ENCODE measurements at places on chromosomes 11 and 22.
A peak's percentile ranks its signal among the peaks of the same experiment; 100 is the strongest.

DNA sequence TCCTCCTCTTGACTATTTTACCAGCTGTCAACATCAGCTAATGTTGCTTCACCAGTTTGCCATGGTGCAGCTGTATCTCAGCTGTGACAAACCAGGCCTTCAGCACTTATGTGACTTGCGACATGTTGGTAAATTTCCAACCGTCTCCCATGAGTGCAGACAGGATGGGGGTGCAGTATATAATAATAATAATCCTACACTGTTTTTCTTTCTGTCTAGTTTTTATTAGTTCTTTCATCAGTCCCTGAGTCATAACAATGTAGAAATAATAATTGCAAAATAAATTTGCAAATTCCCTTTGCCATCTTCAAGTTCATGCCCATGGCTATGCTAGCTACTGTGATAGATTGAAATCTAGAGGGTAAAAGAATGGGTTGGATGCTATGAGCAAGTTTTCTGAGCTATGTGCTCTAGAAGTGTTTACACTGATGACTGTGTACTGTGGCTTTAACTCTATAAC lies 4.9 kb downstream of the MMP13 start:
- DNase-seq, result no peak

GRCh38 chr22:21762712-21763581 lies 27.4 kb upstream of the YPEL1 start:
- DNase-seq, result peak; percentile 41

DNA sequence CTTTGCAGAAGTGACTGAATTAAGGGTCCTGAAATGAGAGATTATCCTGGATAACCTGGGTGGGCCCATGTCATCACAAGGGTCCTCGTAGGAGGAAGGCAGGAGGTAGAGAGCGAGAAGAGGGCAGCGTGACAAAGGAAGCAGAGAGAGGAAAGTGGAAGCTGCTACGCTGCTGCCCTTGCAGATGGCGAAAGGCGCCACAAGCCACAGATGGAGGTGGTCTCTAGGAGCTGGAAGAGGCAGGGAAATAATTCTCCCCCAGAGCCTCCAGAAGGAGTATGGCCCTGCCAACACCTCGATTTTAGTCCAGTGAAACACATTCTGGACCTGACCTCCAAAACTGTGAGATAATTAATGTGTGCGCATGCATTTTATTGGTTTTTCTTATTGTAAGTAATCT lies 13.4 kb downstream of the TMEM184B start:
- DNase-seq, result no peak

- no peak for DNase-seq
Observed at GRCh38 chr22:47835726-47836125, 1073.3 kb downstream of the TBC1D22A start.

DNA sequence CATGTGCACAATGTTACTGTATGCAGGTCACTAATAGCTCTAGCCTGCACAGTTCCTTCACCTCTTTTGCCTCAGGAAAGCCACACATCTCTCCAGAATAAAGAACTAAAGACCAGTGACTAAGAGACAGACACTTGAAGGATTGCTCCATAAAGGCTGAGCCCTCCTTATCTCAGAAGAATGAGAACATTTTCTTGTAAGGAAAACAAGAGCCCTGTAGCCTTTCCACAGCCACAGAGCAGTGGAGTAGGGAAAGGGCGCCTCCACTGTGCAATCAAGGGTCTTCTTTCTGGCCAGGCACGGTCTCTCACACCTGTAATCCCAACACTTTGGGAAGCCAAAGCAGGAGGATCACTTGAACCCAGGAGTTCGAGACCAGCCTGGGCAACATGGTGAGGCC lies 202.6 kb upstream of the TMEM45B start:
- DNase-seq, result no peak

DNA sequence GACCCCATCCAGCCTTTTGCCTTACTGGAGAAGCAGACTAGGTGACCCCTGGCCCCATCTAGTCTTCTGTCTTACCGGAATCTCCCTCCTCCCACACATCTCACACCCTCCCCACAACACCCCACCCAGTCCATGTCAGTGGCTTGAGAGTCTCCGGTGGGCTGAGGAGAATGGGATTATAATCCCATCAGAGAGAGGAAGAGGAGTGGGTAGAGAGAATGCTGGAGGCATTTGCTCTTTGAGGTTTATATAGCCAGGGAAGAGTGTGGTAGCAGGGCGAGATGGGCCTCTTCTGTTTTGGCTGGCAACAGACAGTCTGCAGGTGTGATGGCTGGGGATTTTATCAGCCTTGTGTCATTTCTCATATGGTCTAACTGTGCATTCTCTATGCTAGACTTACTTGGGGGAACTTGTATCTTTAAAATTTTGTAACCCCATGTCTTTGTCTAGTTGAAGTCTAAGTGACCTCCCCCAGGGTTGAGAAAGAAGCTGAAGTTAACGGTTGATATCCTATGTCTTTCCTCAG lies 50.3 kb downstream of the GRAMD1B start:
- no peak for DNase-seq

DNA sequence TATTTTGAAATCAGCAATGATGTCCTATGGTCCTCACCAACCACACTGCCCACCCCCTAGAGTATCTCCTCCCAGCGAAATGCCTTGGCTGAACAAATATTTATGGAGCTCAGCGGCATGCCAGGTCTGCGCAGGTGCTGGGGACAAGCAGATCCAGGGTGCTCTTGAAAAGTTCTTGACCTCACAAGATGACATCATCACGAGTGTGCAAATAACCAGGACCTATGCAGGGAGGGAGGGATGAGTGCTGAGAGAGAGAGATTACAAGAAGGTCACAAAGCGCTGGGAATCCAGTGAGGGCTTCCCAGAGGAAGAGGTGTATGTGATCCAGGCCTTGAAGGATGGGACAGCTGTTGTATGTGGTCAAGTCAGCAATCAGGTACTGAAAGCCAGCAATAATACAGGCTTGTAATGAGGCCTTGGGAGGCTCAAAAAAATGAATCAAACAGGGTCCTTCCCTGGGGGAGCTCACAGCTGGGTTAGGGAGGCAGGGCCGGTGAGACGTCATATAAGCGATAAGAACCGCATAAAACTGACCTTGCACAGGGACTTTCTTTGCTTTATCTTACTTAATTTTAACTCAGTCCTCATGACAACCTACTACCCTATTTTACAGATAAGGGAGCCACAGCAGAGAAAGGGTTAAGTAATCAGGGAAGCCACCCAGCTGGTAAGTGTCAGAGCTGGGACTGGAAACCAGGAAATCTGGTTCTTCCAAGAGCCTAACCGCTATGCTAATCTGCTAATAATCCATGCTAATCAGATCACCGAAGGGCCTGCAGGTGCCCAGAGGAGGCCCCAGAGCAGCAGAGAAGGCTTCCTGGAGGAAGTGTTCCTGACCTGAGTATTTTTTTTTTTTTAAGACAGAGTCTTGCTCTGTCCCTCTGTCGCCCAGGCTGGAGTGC lies 8.2 kb downstream of the ARRB1 start:
- DNase-seq, result no peak

- DNase-seq, result no peak
Observed at GRCh38 chr11:59173964-59174663, 2.2 kb downstream of the DTX4 start.

GRCh38 chr11:131378931-131379330 lies 8.5 kb downstream of the NTM start:
- DNase-seq, result no peak

DNA sequence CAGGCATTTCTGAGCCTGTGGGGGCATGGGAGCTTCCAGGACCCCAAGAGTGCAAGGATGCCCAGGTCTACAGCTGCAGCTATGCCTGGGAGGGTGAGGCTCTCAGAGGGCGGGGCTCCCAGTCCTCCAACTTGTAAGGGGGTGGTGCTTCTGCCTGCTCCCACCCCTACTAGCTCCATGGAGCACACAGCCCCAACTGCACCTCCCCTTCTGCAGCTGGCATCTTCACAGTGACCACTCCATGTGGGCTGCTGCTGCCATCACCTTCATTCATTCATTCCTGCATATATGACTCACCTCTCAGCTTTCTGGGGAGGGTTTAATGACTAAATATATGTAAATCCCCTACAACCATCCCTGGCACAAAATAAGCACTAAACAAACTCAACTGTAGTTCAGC lies 43.8 kb downstream of the CHST1 start:
- DNase-seq, result no peak

DNA sequence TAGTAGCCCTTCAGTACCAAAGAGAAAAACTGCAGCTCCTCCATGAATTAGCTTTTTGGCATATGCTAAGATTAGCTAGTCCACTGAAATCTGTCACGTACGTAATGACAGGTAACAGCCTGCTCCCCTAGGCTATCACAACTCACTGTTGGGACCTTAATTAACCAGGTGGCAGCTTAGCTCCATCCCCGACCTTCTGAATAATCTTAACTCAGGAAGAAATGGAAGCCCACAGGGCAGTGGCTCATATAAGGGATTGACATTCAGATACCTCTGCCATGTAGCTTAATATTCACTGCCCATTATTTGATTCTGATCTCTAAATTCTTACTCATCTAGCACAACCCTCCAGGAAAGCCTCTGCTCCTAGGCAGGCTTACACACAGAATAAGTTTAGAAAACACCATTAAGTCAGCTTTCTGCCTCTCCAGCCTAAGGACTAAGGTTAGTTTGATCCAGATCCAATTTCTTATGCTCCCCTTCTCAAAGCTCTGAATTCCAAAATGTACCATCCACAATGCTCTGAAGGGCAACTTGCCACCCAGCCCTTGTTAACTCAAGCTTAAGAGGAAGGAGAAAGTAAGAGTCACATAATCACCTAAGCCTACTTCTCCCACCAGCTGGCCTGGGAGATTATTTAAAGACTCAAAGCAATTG lies 5.0 kb downstream of the HSPA8 start:
- DNase-seq, result no peak

DNA sequence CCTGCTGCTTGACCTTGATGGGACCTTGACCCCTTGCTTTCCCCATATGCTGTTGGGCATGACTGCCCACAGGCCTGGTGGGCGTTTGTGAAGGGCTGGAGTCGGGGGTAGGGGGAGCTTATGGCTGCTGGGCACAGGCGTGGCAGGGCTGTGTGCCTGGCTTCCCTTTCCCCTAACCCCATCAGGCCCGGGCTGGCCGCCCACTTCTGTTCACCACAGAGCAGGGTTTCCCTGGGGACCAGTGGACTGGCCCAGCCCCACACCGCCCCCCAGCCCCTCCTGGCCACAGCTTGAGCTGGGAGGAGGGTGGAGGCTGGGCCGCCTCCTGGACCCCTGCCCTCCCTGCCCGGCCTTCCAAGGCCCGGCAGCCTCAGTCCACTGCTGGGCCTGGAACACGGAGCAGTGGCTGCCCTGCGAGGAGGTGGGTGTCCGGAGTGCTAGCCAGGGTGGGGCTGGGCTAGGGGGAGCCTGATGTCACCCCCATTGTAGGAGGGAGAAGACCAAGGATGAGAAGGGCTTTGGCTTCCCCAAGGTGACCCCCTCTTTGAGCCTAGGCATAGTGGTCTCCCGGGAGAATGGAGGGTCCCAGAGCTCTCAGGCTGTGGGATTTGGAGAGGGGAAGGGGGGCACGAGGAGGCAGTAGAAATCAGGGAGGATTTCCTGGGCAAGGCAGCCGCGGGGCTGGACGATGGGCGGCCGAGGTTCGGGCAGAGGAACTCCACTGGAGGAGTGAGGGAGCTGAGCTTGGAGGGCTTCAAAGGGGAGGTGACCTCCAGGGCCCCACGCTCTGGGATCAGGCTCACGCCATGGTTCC lies at the start of gene AIFM3:
Gene AIFM3, plus strand, starts transcription at position 373 of the 814 bp plus-strand sequence. CDS start 690 bp downstream, outside the sequence.
- DNase-seq, result no peak

DNA sequence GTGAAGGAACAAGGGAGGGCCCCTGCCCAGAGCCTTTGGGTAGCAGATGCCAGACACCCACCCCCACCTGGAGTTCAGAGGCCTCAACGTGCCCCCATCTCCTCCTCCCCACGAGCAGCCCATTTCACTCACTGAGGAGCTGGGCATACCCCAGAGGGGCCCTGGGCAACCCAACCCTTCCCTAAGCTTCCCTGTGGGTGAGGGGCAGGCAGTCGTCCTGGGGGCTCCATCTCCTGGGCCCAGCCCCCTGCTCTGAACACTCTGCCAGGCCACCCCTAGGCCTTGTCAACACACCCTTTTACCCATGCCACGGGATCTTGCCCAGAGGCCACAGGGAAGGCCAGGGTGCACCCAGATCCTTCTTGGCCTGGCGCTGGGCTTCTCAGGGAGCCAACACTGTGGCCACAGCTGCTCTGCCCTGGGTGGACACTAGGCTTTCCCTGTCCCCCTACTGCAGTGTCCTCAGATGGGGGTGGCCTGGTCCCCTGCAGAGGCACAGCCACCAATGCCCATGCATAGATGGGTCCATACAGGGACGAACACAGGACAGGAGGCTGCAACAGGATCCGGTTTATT lies 3.4 kb downstream of the SLC25A1 start:
- DNase-seq, result no peak

GRCh38 chr22:46280999-46281623 lies 13.3 kb downstream of the TTC38 start:
- DNase-seq, result no peak

DNA sequence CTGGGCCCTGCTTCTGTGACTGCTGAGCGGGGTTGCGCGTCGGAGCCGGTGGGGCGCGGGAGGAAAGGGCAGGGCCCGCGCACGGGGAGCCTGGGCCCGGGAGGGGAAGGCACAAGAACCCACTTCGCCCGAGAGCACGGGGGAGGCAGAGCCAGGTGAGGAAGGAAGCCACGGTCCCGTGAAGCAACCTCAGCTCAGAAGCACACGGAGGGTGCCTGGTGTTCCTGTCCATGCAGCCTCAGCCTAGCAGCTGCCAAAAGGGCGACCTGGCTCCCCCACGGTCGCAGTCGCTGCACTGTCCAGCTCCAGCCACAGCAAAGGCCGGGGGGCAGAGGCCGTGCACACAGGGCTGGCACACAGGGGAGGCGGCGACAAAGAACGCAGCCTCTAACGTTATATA lies 9.3 kb upstream of the CDC42BPG start:
- no peak for DNase-seq

GRCh38 chr11:92424281-92424680 lies 199.7 kb downstream of the FAT3 start:
- DNase-seq, result no peak

GRCh38 chr11:3836903-3837302 lies 3.9 kb downstream of the RHOG start:
- DNase-seq, result no peak

GRCh38 chr11:123046473-123047259 lies 15.3 kb downstream of the HSPA8 start:
- no peak for DNase-seq

DNA sequence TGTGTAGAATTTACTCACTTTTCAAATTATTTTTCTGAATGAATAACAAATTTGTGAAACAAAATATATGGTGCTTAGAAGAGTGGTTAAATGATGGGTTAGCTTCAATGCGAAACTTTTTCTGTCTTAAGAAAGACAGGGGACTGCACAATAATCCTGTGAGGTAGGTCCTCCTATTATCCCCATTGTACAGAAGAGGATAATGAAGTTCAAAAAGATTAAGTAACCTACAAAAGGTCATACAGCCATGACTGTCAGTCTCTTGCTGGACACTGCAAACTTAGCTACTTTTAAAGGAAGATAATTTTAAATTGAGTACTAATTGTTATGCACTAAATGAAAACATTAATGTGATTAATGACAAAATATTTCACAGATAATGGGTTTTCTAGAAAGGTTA lies 5.0 kb downstream of the OOSP3 start:
- DNase-seq, result no peak
